ENCODE measurements at places on chromosomes 6 and 20. TPM values are rescaled to one million over a fixed set of nuclear protein-coding genes. Genes with fewer than 3 reads are reported as not detected.

The HLA-E gene
- 618 TPM for total RNA-seq

The OOEP gene
- not detected for total RNA-seq

The SDHAF4 gene
- total RNA-seq = 5.6 TPM

The FRS3 gene
- 4.4 TPM for total RNA-seq

DNA sequence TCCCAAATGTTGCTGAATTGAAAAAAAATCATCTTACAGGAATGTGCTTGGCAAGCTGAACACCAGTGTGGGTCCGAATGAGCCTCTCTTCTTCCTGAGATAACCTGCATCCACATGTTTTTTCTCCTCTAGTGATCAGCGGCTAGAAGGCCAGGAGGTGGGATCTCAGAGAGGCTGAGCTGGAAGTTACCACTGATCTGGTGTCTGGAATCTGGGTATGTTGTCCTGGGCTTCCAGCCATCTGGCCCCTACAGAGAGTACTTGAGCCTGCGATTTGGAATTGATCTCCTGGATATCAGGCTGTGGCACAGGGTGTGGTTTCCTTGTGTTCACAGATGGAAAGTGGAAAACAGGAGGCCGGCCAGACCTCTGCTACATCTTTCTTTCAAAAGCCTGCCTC, 35.9 kb downstream of the SULF2 start:
- no peak for DNase-seq

DNA sequence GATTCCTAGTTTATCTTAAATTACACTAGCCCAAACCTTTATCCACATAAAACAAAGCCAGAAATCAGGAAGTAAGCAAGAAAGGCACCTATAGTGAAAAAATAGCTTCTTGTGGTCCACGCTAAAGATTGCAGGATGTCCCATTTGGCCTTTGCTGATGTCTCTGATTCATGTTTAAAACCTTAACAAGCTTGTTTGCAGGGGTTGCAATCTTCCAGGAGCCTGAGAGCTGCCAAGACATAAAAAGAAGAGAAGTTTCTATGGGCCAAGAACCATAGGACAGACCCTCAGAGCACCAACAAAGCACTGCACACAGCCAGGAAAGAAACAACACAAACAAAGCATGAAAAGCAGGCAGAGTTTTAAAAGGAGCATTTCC, 49.4 kb downstream of the ADAT2 start:
- DNase-seq = no peak

GRCh38 chr20:64130271-64130670, 22.9 kb upstream of the NPBWR2 start:
- DNase-seq = no peak

- DNase-seq = no peak
Measured at GRCh38 chr20:62822788-62823651, 6.2 kb downstream of the COL9A3 start.

DNA sequence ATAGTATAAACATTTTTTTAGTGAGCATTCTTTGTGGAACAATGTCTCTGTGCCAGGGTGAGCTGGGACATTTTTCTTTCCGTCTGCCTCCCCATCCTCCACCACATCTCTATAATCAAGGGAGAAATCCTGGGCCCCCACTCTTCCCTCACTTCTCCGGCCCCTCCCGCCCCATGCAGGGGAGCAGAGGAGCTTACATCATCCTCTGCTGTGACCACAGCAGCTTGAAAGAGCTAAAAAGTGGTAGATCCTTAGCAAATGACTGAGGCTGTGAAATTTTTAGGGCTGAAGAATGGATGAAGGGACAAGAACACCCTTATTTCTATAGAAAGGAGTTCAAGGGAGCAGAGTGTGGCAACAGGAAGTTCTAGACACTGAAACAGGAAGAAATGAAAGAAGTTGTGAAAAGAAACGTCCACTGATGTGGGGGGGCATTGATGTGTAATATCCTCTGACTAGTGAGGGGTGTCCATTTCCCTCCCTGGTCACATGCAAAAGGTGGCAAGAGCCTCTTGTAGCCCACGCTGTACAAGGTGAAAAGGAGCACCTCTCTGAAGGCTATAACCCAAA, 380.3 kb upstream of the JARID2 start:
- no peak for DNase-seq

- DNase-seq = no peak
Measured at GRCh38 chr6:13712599-13712898, 914 bp upstream of the RANBP9 start.

DNA sequence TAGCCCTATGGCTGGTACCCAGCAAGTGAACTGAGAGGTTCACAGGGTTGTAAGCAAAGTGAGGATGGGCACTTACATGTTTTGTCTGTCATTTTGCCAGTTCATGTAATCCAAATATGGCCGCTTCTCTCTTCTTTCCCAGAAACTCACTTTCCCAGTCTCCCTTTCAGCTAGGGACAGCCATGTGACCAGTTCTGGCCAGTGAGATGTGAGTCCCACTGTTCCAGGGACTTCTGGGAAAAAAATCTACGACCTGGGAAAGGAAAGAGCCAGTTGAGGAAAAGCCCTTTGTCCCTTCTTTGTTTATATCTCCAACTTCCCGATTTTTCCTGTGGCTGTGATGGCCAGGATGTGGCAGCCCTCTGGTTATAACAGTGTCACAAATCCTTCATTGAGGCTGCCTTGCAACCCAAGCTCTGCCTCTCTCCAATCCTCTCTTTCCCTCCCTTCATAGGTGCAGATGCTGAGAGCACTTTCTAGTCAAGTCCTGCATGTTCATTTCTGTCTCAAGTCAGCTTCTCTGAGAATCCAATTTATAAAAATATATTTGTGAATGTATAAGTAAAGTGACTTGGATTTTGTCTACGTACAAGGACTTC, 148.6 kb upstream of the ZFP64 start:
- DNase-seq = no peak

DNA sequence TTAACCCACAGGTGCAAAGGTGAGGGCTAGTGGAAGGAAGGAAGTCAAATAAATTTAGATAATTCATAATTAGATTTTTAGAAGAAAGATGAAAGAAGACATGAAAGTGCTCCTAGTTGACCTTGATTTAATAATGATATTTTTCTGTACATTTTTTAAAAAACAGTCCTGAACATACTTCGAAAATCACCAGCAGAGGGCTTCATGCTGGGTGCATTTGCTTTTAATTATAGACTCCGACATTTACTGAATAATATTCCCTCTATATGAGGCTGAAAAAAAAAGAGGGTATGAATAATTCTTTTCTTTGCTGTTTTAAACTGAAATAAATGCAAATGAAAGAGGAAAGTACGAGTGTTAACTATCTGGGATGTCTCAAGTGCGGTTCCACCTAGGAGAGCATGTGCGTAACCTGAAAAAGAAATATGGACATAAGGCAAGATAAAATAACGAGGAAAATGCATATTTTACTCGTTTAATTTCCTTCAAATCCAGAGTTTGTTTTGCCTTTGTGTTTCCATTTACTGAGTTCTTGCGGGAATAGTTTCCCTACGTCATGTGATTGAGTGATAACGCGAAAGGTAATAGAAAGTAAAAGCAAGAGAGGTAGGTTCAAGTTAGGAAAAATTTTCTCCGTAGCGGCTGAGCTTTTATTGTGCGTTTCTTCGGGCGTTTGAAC, 3.1 kb upstream of the TFAP2B start:
- DNase-seq = no peak

DNA sequence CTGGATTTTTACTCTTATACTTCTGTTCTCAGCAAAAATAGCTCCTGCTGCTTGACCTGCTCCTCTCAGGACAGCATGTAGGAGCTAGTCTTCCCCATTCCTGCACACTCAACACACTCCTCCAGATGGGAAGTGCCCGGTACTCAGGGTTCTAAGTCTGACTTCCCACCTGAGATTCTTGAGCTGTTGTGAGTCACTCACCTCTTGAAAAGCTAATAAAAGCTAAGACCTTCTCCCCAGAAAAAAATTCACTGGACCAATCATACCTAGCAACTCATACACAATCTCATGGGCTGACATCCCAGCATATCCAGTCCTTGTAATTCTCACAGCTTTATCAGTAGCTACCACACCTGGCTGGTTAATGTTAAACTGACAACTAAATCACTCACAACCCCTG, 53.5 kb downstream of the TRPC4AP start:
- DNase-seq = no peak

Data from vagina (tissue), 2 donors.